Neuronal stem cell (in vitro differentiated cells): ENCODE measurements at places on chromosomes 4 and X.
A peak's percentile ranks its signal among the peaks of the same experiment; 100 is the strongest.

GRCh38 chr4:72538006-72538405 lies 31.0 kb downstream of the ADAMTS3 start:
- no peak overlapping the region for H3K27ac ChIP-seq
- H3K4me1 ChIP-seq, result no peaks in the 10 kb centered on the region
- H3K27me3 ChIP-seq, result no peaks in the 10 kb centered on the region
- DNase-seq, result no peak
- no peak overlapping the region for H3K4me3 ChIP-seq
- H3K36me3 ChIP-seq, result no peaks in the 10 kb centered on the region

DNA sequence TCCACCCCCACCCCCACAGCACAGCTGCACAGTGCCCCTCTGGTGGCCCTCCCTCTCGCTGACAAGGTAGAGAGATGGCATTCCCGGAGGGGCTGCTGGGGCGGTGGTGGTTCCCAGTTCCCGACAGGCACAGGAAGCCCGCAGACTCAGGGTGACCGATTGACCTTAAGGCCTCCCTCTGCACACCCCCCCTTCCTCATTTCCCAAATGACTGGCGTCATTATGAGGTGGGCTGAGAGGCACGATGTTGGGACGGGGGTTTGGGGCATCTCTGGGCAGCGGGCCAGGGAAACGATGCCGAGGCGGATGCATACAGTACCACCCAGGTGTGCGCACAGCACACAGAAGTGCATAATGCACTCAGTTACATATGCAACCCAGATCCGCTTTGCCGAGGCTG lies 3.5 kb upstream of the TIMP1 start:
- H3K36me3 ChIP-seq, result no peaks in the 10 kb centered on the region
- no peak overlapping the region for H3K27ac ChIP-seq
- peaks cover 5% of the 10 kb centered on the region for H3K4me1 ChIP-seq
- H3K27me3 ChIP-seq, result no peaks in the 10 kb centered on the region

- no peak overlapping the region for H3K27ac ChIP-seq
- H3K36me3 ChIP-seq, result peaks cover 97% of the 10 kb centered on the region
These were observed 49.6 kb downstream of the JADE1 start for GRCh38 chr4:128858879-128859671.

DNA sequence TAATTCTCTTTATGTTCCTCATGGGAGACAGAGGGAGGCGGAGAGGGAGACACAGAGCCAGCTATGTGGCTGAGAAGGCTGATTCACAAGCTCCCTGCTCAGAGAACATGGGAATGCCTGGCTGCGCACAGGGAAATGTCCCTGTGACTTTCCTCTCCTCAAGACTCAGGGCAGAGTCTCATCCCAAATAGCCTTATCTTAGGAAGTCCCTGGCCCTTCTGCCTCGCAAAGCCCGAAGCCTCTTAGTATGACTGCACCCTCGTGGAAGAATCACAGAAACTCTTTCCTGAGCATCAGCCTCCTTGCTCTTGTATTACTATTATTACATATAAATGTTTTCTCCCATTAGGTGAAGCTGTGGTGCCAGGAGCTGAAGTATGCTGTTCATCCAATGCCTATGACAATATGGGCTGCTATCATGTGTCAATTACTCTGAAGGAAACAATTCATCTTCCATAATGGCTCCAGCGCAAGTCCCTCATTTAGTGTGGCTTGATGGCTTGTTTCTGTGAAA lies 230.5 kb downstream of the MGST2 start:
- peaks cover 9% of the 10 kb centered on the region for H3K4me1 ChIP-seq
- H3K36me3 ChIP-seq, result no peaks in the 10 kb centered on the region
- H3K4me3 ChIP-seq, result no peak overlapping the region
- no peaks in the 10 kb centered on the region for H3K27me3 ChIP-seq
- no peak for DNase-seq

DNA sequence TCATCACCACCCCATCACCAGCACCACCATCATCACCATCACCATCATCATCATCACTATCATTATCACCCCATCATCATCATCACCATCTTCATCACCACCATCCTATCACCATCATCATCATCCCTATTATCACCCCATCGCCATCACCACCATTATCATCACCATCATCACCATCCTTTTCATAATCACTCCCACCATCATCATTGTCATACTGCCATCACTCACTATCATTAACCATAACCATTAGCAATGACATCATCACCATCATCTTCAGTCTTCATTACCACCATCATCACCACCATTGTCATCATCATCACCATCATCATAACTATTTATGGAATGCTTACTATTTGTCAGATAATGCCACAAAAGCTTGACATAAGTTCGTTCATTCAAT lies 35.7 kb downstream of the CRMP1 start:
- H3K27ac ChIP-seq, result no peak overlapping the region
- H3K4me1 ChIP-seq, result peaks cover 13% of the 10 kb centered on the region
- no peaks in the 10 kb centered on the region for H3K27me3 ChIP-seq
- no peak overlapping the region for H3K4me3 ChIP-seq
- H3K36me3 ChIP-seq, result peaks cover 54% of the 10 kb centered on the region

- peaks cover 2% of the 10 kb centered on the region for H3K27me3 ChIP-seq
- H3K4me3 ChIP-seq, result no peak overlapping the region
- no peaks in the 10 kb centered on the region for H3K36me3 ChIP-seq
- DNase-seq, result no peak
- H3K4me1 ChIP-seq, result peaks cover 1% of the 10 kb centered on the region
These were observed 6.2 kb upstream of the CPLX1 start for GRCh38 chr4:832108-832507.

DNA sequence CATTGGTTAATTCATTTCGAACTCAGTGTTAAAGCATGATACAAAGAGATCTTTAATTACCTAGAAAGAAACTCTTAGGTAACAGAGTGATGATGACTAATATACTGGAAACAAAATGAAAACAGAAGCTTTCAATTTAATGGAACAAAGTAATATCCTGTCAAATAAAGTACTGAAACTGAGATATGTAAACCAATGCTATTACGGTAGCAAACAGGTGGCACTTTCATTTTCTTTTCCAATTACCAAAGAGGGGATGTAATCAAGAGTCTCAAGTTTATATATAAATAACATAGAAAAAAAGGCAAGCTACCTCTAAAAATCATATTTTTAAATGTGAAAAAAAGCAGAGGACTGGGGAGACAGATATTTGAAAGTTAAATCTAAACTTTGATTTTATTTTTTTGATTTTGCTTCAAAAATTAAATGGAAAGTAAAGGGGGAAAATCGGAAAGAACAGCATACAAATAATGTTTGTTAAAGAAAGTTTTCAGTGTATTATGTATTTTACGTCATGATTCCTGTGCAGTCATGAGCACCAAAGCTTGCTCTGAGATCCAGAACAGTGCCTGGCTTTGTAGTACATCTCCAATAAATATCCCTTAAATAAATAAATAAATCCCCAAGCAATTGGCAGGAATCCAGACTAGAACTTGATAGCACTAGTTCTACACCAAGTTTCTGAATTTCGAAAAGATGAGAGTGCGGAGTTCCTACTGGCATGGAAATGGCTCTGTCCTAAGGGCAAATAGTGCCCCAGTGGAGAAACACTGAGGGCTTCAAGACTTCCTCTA lies 25.0 kb upstream of the RAPGEF2 start:
- H3K36me3 ChIP-seq, result no peaks in the 10 kb centered on the region
- DNase-seq, result no peak
- no peak overlapping the region for H3K4me3 ChIP-seq
- no peak overlapping the region for H3K27ac ChIP-seq
- H3K4me1 ChIP-seq, result no peaks in the 10 kb centered on the region

DNA sequence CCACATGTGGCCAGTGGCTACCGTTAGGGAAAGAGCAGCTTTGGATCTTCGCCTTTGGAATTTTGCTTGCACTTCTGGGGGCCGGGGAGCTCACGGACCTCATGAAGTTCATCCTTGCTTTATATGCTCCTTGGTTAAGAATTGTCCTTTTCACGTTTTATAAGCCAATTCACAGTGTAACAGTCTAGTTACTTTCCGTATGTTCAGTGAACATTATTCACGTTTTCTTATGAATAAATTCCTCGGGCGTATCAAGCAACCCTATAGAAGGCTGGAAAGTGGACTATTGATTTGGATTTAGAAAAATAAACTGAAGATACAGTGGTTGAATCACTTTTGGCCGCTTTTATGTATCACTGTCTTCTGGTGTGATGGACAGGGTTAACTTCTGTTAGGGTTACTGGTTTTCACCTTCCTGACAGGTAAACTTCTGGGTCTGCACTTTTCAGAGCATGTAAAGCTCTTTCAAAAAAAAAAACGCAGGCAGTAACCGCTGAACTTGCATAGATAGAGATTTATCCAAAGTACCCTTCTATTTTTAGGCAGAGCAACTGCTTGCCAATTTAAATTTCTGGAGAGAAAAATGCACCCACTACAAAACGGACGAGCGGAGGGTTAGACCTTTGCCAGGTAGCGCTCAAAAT lies 569 bp upstream of the PDLIM5 start:
- H3K27ac ChIP-seq, result no peak overlapping the region
- peaks cover 10% of the 10 kb centered on the region for H3K36me3 ChIP-seq
- peak overlapping the region; percentile 57 for H3K4me3 ChIP-seq
- peaks cover 2% of the 10 kb centered on the region for H3K4me1 ChIP-seq
- DNase-seq, result no peak

DNA sequence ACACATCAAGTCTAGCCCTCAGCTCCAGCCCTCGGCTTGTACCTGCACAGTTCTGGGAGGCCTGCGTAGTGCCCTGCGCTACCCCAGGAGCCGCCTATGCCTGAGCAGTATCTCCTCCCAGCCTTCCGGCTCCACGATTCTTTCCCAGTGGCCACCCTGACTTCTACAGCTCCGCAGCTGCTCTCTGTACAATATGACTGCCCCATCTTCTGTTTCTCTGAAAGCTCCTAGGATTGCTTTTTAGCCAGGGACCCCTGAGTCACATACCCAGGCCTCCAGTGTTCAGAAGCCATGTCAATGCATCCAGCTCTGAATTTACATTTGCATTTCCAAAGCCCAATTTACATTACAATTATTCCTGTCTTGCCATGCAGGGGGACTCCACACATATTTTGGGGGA lies 135.5 kb downstream of the PJA1 start:
- DNase-seq, result no peak
- H3K27ac ChIP-seq, result no peak overlapping the region
- no peak overlapping the region for H3K4me3 ChIP-seq

DNA sequence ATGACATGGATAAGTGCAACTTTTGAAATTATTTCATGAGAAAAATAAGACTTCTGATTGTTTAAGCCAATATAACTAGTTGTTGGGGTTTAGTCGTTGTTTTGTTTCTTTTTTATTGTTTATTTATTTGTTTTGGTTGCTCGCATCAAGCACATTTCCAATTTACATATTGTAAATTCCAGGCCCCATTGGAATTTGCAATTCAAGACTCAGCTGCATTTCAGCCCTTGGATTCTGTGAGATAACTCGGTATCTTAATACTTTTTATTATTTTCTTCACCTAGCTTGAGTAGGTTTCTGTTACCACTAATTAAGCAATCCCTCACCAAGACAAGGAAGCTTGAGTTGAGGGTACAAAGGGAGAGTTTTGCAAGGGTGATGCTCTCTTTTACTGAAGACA lies 318.3 kb upstream of the GATB start:
- no peak overlapping the region for H3K4me3 ChIP-seq
- no peaks in the 10 kb centered on the region for H3K27me3 ChIP-seq
- H3K4me1 ChIP-seq, result peaks cover 6% of the 10 kb centered on the region
- no peak overlapping the region for H3K27ac ChIP-seq
- DNase-seq, result no peak
- no peaks in the 10 kb centered on the region for H3K36me3 ChIP-seq

GRCh38 chr4:185587427-185588161 lies 52.3 kb upstream of the PDLIM3 start:
- H3K36me3 ChIP-seq, result peaks cover 7% of the 10 kb centered on the region
- H3K4me1 ChIP-seq, result peaks cover 4% of the 10 kb centered on the region
- peaks cover 4% of the 10 kb centered on the region for H3K27me3 ChIP-seq
- no peak for DNase-seq

DNA sequence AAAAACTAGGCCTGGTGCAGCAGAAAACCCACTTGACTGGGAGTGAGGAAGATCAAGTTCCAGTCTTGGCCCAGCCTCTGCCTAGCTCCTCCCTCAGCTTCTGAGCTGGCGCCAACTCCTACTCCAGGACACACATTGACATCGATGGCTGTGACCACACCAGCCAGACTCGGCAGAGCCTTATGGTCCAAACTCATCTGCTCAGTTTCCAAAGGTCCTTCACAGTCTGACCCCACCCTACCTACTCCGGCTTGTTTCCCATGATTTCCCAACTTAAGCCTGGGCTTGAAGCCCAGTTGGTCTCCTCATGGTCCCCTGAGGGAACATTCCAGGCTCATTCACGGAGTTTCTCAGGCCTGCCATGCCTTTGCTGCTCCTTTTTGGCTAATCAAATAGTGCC lies 10.1 kb downstream of the ELF4 start:
- H3K4me3 ChIP-seq, result no peak overlapping the region
- H3K36me3 ChIP-seq, result no peaks in the 10 kb centered on the region
- H3K4me1 ChIP-seq, result peaks cover 1% of the 10 kb centered on the region
- H3K27ac ChIP-seq, result no peak overlapping the region
- no peak for DNase-seq

GRCh38 chr4:102575369-102576129 lies 74.4 kb downstream of the NFKB1 start:
- no peaks in the 10 kb centered on the region for H3K36me3 ChIP-seq
- DNase-seq, result no peak
- H3K27me3 ChIP-seq, result no peaks in the 10 kb centered on the region
- no peak overlapping the region for H3K4me3 ChIP-seq
- no peak overlapping the region for H3K27ac ChIP-seq
- no peaks in the 10 kb centered on the region for H3K4me1 ChIP-seq

DNA sequence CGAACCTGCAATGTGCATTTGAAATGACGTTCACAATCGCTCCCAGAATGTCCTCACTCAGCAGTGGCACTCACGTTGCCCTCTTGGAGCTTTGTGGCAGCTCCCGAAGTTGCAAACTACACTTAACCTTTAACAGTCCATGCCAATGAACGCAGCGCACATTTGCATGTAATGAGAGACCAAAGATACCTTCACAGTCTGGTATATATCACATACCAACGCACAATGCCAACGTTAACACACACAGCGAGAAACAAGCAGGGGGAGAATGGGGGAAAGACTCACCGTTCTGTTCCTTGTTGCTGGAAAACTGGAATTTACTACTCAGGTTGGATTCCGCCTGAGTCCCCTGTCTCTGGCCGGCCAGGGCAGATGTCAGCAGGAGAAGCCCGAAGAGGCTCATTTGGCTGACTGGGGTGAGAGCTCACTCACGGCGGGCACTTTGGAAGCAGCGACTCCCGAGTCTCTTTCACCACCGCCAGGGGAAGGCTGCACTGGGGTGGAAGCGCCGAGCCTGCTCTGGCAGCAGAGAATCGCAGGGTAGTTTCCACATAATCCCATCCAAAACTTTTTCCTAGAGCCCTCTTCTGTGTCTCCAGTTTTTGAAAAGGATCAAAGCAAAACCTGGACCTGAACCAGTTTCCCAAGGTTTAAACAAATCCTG lies 966 bp downstream of the PDGFC start:
- no peak overlapping the region for H3K27ac ChIP-seq
- no peaks in the 10 kb centered on the region for H3K36me3 ChIP-seq
- peaks cover 4% of the 10 kb centered on the region for H3K27me3 ChIP-seq
- peaks cover 26% of the 10 kb centered on the region for H3K4me1 ChIP-seq
- peak; percentile 54 for DNase-seq

DNA sequence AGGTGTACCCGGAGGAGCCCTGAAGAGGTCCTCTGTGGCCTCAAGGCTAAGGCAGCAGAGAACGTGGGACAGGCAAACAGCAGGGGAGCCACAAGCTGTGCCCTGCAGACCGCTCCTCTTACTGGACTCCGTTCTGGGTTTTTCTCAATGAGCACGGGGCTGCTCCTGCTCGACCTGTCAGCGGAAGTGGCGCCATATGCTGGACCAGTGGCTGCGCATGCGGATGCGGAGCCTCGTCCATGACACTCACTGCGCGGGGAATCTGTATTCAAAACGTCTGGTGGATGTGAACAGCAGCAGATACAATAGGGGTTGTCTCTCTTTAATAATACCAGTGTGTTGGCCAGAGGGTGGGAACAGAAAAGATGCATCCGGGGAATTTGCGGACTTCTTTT lies 29.5 kb downstream of the REELD1 start:
- DNase-seq, result no peak
- H3K4me3 ChIP-seq, result no peak overlapping the region
- H3K4me1 ChIP-seq, result peaks cover 9% of the 10 kb centered on the region
- no peaks in the 10 kb centered on the region for H3K27me3 ChIP-seq
